Activated gamma-delta T cell treated with anti-CD3 and anti-CD28 coated beads, Interleukin-2, amount 50 U/mL, for 16 hours (primary cell): ENCODE measurements at places on chromosomes 12 and 14.

DNA sequence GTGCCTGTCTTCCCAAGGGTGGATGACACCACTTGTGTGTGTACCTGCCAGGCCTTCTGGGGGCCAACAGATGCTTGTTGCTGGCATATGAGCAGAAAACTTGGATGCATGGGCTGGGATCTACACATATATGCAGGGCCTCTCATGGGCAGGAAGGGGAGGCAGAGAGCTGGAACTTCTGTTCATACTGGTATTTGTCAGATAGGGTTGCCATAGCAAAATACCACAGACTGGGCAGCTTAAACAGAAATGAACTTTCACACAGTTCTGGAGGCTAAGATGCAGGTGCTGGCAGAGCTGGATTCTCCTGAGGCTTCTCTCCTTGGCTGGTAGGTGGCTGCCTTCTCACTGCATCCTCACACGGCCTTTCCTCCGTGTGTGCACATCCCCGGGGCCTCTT lies 121.8 kb downstream of the SUDS3 start:
- DNase-seq, result no peak

DNA sequence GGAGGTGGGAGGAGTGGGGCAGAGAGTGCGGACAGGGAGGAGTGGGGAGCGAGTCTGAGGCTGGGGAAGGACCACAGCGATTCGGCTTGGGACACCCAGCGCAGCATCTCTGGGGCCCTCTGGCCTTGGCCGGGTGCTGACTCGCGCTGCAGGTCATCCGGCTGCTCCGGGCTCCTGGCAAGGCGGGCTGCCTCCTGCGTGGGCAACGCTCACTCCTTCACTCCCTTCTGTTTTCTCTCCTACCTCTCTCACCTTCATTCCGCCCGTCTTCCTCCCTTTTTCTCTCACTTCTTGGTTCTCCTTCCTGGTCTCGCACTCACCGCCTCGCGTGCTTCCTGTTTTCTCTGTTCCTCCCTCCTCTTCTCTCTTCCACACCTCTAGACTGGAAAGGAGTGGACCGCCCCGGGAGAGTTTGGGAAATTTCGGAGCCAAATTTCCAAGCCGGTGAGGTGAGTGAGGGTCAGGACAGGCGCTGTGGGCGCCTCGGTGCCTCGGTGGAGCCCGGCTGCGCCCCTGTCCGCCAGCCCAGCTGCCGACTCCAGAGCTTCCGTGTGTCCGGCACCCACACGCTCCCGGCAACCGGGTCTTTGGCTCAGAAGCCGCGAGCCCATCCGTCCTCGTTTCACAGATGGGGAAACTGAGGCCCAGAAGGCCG lies 86.7 kb downstream of the B4GALNT3 start:
- no peak for DNase-seq

GRCh38 chr14:34484726-34485125 lies 22.7 kb upstream of the SPTSSA start:
- no peak for DNase-seq

GRCh38 chr12:82966001-82966559 lies 279.4 kb downstream of the TMTC2 start:
- no peak for DNase-seq

GRCh38 chr12:73418541-73418940 lies 1119.1 kb upstream of the ATXN7L3B start:
- DNase-seq, result no peak

GRCh38 chr12:26595806-26596205 lies 237.2 kb downstream of the ITPR2 start:
- no peak for DNase-seq

DNA sequence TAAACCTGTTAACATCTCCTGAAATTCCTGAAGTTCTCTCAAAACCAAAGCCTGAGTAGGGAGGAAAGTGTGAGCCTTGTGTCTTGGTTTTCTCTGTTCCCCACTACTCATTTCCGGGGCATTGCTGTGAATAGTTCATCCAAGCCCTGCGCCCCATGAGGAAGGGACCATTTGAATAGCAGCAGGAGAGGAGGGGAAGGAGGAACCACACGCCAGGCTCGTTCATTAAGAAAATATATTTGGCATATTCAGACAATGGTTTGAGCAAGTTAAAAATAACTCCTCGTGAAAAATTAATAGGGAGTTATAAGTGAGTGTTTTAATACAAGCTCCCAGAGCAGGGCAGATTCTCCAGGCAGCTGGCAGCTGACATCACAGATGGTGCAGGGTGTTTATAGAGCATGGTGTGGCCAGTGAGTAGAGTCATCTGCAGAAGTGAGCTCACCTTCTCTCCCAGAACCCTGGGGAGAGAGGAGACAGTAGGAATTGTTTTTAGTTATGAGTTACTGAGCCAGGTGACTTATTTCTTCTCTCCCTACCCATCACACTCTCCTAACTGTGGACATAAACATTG lies 29.5 kb upstream of the CISTR start:
- DNase-seq, result no peak

DNA sequence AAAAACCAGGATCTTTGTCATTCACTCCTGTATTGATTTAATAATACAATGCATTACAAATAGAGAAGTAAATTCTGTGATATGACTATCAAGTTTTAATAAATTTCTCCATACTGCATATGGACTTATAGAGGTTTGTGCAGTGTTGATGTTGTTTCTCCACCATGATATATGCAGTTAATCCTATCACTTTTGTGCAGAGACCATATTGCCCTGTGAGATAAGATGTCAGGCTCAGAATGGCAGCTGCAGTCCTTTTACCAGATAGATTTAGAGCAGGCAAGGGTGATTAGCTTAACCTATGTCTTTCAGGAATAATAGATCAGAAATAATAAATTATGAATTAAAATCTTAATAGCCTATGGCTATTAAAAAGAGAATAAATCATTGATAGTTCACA lies 38.6 kb upstream of the KCNJ8 start:
- no peak for DNase-seq

DNA sequence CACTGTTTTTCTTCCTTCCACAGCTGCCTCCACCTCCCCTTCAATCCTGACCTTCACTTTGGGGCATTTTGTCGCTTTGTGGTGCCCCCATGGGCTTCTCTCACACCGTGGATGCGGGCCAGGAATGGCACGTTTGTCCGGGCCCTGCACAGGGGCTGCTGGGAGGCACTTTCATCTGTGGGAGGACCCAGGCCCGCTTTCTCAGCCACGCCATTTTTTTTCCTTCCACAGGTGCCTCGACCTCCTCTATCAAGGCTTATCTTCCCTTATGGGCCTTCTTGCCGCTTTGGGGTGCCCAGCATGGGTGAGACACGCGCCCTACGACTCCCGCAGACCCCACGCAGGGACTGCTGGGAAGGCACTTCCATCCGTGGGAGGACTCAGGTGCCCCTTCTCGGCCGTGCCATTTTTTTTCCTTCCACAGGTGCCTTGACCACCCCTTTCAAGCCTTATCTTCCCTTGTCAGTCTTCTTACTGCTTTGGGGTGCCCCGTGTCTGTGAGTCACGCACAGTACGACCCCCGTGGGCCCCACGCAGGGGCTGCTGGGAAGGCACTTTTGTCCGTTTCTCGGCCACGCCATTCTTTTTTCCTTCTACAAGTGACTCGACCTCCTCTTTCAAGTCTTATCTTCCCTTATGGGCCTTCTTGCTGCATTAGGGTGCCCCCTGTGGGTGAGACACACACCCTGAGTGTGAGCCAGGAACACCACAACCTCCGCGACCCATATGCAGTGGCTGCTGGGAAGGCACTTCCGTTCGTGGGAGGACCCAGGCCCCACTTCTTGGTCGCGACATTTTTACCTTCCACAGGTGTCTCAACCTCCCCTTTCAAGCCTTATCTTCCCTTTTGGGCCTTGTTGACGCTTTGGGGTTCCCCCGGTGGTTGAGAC lies 270.7 kb downstream of the ALG10 start:
- no peak for DNase-seq

- no peak for DNase-seq
These were observed 214.2 kb downstream of the PPM1H start for GRCh38 chr12:62720661-62721330.

DNA sequence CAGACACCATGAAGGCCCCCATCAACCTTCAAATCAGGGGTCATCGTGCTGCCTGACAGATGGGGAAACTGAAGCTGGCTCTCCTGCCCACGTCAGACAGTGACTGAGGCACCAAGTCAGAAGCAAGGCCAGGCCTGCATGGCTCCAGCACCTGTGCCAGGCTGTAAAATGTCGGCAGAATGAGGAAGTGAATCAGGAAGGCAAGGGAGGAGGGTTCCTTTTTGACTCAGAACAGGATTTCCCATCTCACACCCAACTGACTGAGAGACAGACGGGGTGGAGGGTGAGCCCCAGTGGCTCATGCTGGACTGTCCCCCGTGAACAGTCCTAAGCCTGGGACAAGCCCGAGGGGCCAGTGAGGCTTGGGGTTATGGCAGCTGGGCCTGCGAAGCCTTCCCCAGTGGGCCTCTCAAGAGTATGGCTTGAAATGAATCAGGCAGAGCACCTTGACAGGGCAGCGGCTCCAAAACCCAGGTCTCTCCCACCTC lies 20.9 kb downstream of the SYNE3 start:
- DNase-seq, result no peak

DNA sequence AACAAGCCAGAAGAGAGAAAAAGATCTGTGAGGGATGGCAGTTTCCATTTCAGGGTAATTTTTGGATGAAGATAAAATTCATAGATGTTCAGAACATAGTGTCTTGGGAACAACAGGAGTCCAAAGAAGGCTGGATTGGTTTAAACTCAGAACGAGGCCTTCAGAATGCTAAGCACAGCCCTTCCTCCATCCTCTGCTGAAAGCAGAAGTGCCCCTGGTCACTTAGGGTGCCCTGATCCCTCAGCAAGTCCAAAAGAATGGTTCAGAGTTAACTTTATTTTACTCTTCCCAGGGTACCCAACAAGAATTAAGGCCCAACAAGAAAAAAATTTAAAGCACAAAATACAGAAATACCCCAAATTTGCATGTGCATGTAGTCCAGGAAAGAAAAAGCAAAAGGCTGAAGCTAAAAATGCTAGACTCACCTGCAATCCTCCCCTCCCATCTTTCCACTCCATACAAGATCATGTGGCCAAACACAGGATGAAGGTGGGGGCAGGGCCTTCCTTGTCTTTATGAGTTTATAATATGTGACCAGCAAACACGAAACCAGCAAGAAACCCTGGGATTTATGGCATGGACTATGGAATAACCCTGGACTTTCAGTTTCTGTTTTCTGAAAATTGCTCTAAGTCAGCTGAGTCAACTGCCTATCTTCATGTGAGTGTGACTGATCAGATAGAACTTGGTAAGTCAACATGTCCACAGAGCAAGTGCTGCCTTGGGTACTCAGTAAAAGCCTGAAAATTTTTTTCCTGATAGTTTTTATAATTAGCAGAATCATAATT lies 21.2 kb downstream of the MAX start:
- no peak for DNase-seq
